ENCODE measurements at places on chromosomes 2 and 18.

GRCh38 chr18:23106575-23106974 lies 28.7 kb upstream of the CABLES1 start:
- DNase-seq = no peak

DNA sequence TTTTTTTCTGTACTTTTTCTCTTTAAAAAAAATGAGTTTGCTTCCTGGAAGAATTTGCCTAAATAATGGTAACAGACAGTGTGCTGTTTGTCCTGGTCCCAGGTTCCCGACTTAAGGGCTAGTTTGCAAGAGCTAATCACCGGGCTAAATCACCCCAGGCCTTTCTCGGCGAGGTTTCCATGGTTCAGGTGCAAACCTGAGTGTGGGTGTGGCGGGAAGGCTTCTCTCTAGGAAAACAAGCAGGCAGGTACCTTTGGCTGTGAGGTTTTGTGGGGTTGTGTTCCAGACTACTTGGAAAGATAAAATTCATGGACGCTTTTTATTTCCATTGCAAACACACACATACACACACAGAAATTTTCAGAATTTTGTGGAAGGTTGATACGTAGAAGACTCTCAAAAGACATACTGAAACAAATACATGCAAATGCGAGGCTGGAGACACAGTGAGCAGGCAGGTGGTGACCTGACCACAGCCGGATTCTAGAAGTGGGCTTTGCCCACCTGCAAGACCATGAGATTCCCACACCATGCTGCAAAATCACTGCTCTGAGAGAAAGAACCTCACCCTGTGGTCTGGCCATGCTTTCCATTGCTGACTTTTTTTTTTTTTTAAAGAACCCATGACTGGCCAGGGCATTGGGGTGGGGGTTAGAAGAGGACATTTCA lies 815 bp downstream of the CNDP1 start:
- DNase-seq = no peak

DNA sequence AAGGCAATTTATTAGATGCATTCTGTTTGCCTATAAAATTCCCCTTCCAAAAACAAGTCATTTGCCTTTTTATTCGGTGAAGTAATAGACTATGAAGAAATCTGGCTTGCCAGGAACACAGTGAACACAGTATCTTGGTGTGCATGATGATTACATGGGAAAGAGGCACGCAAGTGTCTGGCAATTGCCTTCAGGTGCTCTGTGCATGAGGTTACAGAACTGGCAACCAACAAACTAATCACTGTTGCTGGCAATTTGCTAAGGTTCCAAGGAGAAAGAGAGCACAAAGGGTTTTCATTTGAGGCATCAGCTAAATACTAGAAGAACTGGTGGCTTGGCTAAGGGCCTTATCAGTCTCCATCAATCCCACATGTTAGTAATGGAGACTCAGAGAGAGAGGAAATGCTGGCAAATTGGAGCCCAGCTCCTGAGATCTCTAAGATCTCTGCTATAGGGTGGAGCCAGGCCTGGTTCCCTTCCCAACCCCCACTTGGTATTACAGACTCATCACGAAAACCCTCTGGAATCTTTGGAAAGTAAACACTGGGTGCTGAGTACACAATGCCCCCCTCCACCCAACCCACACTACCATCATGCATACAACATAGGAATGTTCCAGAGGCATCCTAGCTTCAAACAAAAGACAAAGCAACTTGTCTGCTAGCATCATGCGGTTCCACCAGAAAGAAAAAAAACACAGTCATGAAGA lies 10.4 kb downstream of the RNF152 start:
- DNase-seq = no peak

GRCh38 chr2:197309691-197310231 lies 819 bp downstream of the ANKRD44 start:
- no peak for DNase-seq

- no peak for DNase-seq
Measured at GRCh38 chr2:42425697-42426096, 64.7 kb upstream of the COX7A2L start.

- no peak for DNase-seq
Measured at GRCh38 chr2:115942800-115943199, 1500.4 kb downstream of the DPP10 start.

GRCh38 chr2:236550701-236551465 lies 18.7 kb upstream of the ACKR3 start:
- DNase-seq = no peak

DNA sequence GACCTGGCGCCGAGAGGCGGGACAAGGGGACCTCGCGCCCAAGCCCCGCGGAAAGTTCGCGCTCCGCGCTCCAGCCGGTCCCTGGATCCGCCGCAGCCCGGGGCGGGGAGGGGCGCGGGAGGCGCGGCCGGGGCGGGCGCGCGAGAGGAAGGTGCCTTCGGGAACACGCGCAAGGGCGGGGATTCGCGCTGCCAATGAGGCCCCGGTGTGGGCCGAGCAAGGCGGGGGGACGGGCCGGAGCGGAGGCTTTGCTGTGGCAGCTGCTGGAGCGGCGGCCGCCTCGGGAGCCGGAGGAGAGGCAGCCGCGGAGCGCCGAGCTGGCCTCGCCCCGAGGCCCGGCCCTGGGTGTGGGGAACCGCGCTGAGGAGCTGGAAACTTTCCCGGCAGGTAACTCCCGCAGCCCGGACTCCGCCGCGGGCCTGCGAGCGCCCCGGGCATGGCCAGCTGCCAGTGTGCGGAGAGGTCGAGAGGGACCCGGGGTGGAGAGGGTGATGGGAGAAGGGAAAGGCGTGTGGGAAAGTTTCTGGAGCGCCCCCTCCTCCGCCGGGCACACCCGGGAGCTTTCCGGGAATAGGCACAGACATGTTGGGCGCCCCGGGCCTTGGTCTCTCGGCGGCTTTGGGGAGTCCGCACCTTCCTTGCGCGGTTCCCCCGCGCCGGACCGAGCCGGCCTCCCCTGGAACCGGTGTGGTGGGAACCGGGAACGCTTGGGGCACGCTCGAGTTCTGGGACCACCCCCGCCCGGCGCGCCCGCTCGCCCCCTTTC lies at the start of gene TANC1:
Gene TANC1, plus strand, starts transcription at position 245 of the 766 bp plus-strand sequence. CDS start 97,271 bp downstream, outside the sequence.
- peak; percentile 82 for DNase-seq

DNA sequence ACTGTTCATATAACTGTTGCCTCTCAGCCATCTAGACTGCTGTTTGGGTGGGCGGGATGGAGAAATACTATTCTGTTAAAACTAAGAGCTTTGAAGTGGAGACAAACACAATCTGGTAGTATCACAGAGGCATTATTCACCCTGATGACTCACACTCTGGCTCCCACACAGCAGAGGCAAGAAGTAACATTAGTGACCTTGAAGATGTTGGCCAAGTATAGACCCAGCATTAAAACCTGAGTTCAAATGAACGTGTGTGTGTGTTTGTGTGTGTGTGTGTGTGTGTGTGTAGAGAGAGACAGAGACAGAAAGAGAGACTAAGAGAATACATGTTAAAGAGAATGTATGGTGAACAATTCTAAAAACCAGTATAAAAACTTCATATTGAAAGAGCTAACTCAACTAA lies 22.5 kb upstream of the ACVR1 start:
- DNase-seq = peak; percentile 60

DNA sequence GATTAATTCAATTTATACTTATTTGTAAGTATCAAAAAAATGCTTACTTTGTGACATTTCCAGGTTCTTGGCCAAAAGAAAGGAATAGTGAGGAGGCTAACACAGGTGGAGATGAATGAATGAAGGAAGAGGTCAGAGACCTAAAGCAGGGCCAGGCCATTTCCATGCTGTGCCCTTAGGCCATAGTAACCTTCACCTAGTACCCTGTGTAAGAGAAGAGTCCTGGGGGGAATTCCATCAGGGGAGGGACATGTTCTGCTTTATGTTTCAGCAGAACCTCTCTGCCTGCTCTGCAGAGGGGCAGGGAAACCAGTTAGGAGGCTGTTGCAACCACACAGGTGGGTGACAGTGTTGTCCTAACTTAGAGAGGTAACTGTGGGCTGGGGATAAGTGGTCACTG lies 204.2 kb upstream of the CDH20 start:
- no peak for DNase-seq

DNA sequence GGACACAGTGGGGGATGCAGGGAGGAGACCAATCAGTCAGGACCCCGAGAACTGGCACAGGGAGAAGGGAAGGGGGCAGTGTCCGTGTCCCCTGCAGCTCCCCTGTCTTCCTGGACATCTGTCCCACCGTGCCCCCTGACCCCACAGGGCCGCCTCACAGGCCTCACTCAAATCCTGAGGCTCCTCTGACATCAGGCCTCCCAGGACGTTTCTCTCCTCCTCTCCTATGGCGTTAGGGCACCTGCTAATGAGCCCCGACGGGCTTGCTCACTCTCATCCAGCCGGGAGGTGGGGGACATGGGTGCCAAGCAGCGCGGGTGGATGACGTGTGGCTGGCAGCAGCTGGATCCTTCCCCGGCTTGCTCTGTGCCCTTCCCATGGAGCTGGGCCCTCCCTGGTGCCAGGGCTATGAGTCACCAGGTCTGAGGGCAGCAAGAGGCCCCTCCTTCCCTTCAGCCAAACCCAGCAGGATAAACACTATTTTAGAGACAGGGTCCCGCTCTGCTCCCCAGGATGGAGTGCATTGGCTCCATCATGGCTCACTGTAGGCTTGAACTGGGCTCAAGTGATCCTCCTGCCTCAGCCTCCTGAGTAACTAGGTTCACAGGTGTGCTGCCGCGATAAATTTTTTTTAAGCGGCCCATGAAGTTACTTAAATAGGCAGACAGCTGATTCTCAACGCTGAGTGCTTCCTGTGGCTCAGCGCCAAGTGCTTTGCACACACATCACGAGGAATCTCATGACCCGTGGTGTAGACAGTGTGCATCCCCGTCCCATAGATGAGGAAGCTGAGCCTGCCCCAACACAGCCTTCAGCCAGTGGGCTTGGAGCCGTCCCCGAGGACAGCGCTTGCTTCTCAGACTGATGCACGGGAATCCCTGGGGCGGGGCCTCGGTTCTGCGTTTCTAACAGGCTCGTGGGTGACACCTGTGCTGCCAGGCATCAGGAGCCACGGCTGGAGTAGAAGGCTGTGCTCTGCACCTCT lies 64.5 kb upstream of the HDAC4 start:
- DNase-seq = no peak

- DNase-seq = peak; percentile 17
Measured at GRCh38 chr2:186641807-186642321, 52.0 kb upstream of the FAM171B start.

DNA sequence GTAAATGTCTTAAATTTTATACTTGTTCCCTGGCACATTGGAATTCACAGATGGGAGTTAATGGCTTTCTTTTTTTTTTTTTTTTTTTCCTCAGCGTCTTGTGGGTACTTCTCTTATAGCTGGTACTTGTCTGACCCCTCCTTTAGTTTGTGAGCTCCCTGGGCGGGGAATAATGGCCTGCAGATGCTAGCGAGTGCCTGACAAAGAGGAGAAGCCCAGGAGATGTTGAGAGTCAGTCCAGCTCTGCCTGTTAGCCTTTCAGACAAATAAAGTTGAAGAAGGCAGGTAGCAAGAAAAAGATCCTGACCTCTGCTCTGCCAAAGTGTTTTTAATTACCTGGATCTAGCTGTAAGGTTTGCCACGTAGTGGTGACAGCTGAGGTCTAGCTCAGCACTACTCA lies 6.6 kb downstream of the BCL2L11 start:
- DNase-seq = no peak

- DNase-seq = peak; percentile 60
Measured at GRCh38 chr2:96868555-96869280, 1.2 kb downstream of the SEMA4C start.

- no peak for DNase-seq
Measured at GRCh38 chr2:237773826-237774225, 24.8 kb upstream of the RBM44 start.

GRCh38 chr2:148110184-148110583 lies 89.3 kb downstream of the MBD5 start:
- DNase-seq = no peak

DNA sequence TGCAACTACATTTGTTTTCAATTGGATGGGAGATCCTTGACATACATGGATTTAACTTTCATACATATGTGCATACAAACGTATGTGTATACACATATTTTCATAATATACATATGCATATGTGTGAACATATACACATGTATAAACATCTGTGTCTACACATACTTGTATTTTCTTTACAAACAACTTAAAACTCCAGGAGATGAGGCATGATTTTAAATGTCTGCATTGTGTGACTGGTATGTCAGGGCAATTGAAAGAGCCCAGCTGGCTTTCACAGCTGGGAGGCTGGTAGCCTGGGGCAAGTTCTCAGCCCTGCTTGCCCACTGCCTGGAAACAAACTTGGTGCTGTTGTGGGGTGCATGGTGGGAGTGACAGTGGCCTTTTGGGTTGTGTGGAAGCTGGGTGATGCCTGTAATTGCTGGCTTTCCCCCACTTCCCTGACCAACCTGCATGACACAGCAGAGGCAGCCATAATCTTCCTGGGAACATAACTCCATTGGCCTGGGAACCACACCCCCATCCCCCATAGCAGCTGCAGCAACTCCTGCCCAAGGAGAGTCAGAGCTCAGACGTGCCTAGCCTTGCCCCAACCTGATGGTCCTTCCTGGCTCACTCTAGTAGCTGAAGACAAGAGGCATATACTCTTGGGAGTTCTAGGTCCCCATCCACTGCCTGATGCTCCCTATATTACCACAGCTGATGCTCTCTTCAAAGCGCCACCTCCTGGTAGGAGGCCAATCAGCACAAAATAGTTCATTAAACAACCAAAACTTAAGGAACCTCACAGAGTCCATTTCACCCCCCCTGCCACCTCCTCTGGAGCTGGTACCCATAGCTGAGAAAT lies 158.3 kb downstream of the CERS6 start:
- DNase-seq = no peak

DNA sequence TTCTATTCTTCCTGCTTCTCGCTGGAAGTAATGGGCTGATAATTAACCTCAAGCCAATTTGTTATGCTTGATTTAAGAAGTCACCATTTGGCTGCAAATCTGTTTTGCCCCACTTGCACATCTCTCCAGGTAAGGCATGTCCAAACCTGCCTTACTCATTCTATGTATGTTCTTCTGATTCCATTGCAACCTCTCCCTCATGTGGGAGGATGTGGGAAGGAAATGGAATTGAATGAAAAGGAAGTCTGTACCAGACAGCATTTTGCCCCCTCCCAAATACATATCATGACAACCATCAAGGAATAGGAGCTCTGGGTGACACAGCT lies 131.7 kb downstream of the NRP2 start:
- DNase-seq = no peak

DNA sequence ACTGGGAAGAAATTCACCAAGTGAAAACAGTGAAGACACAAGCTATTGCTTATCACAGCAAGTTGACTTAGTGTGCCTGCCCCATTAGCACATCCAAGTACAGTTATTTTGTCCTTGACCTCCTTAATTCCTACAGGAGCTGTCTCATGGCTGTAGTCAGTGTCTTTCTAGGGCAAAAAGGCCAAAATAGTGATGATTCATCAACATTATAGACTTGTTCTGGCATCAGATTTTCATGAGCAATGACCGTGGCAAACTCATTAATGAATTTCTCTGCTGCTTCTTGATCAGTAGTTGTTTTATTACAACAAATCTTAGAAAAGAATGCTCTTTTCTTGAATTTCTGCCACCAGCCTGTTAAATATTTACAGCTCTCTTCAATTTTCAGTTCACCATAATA lies 1169.3 kb upstream of the DDX18 start:
- DNase-seq = no peak
